ENCODE measurements at places on chromosomes 1 and 21.

GRCh38 chr1:182249201-182249676 lies 142.4 kb downstream of the GLUL start:
- peak; percentile 47 for DNase-seq

GRCh38 chr1:17060306-17060749 lies 6.5 kb upstream of the SDHB start:
- DNase-seq, result no peak

DNA sequence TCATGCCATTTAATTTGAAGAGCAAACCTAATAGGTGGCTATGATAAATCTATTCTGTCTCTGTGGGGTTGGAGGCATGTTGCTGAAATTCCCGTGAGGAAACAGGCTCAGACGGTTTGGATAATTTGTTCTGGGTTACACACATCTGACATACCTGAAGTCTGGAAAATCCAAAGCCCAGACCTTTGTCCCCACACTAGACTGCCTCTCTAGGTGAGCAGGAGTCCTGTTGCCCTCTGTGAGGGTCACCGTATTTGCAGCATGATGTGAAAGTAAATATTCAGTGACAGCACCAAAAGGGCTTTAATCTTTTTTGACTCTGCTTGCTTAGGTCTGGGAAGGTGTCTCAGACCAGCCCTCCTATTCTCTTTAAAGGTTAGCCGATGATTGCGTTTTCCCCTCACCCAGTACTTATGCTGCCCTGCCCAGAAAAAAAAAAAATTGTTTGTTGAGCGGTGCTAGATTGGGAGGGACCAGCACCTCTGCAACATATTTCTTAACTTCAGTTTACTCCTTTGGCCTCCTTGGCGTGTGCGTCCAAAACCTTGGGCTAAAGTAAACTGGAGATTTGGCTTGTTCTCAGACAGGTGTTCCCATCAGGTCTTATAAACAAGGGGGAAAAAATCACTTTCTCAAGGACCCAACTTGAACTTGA lies 67.0 kb downstream of the CACHD1 start:
- no peak for DNase-seq

GRCh38 chr1:54970901-54971300 lies 9.5 kb upstream of the TMEM61 start:
- DNase-seq, result no peak

DNA sequence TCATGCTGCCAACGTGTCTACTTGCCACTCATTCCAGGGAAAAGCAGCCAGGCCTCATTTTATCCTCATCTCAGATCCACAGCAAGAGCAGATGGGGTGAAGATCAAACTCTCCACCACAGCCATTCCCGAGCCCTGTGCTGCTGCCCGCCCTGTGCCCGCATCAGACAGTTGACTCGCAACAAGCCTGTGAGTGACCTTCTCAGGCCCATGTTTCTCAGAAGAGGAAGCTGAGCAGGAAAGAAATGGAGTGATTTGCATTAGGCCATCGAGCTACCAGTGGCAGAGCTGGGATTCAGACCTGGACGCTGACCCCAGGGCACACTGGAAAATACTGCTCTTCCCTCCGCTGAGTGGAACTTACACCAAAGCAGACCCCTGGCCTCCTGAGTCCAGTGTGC lies 1.2 kb downstream of the CNR2 start:
- DNase-seq, result no peak

GRCh38 chr1:105793536-105794146 lies 1262.8 kb upstream of the PRMT6 start:
- DNase-seq, result no peak

DNA sequence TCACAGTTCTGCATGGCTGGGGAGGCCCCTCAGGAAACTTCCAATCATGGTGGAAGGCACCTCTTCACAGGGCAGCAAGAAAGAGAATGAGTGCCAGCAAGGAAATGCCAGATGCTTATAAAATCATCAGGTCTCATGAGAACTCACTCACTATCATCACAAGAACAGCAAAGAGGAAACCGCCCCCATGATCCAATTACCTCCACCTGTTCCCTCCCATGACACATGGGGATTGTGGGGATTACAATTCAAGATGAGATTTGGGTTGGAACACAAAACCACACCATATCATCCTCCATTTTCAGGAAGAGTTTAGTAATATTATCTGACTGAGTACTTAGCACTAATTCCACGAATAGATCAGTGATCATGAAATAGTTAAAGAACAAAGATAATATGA lies 244.2 kb downstream of the LMO4 start:
- DNase-seq, result no peak

DNA sequence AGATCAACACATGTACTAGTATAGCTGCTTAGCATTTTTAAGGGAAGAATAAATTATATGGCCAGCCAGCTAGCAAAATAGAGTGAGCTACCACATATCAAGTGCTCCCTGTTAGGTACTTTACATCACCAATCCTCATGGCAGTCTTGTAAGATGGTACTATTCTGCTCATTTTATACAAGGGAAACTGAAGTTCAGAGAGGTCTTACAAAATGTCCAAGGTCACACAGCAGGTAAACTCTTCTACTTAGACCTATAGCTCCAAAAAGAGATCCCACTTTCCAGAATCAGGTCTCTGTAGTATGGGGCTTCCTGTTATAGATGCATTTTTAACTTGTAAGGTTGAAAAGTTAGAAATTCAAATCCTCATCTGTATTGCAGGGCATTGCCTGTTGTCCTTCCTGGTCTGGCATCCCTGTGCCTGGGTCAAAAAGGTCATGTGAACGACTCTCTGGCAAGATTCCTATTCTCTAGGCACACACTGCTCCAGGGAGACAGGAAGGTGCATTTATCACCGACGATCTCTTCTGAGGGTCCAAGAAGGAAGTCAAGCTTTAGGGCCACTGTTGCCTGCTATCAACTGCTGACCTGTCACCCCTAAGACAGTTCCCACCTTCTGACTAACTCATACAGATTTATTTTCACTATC lies 41.1 kb downstream of the TRIT1 start:
- DNase-seq, result no peak

DNA sequence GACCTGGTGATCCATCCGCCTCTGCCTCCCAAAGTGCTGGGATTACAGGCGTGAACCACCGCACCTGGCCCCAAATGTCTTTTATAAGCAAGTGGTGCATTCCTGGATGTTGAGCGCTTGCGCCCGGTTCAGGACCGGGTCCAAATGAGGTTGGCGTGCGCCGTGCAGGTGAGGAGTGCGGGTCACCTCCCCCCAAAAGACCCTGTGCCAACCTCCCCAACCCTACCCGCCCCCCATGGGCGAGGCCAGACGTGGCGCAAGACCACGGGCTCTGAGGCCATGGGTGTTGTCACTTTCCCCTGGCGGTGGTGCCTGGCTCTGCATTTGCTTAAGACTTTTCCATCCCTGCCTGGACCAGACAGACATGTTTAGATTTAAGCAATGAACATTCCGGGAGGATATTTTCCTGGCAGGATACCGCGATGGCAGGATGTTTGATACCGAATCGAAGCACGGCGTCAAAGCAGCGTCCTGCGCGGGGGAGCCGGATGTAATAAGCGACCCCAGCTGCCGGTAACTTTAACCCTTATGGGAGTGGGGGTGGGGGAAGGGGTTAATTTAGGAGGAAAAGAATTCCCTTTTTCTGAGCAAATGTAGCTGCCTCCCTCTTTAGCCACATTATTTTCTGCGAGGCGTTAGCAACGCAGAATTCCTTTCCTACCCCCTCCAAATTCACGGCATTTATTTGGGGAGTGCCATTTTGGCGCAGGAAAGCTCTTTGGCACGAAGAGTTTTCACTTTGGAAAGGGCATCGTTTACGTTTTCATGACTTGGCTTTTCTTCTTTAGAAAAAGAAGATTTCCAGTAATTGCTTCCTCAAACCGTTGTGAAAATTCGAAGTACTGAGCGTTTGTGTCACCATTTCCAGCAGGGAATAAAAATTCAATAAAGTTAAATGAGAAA lies 27.8 kb upstream of the RNF187 start:
- peak; percentile 56 for DNase-seq

DNA sequence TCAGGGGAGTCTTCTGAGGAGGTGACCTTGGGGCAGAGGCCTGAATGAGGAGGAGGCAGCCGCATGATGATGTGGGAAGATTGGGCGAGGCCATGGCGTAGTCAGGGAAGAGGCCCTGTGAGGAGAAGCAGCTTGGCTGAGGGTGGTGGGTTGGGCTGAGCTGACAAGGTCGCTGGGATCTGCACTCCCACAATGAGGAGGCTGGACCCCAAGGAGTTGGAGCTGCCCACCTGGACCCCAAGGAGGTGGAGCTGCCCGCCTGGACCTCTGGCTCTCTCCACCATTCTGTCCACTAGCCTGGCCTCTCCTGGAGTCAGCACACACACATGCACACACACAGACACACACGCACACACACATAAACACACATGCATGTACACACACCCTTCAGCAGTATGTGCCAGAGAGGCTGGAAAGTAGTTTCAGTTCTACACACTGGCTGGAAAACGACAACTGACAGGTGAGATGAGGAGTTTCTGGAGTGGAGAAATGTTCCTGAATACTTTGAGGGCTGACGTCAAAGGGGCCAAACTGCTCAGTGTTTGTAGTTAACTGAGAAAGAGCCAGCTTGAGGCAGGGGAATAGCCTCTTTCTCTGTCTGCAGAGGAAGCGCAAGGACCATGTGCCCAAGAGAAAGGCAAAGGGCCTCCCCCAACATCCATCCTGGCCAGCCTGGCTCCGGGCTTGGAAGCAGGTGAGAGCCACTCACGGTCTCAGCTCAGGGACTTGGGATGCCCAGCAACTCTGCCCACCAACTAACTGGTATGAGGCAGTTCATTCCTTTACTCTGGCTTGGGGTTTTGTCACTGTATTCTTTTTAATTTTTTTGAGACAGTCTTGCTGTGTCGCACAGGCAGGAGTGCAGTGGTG lies 7.1 kb downstream of the SMPDL3B start:
- DNase-seq, result no peak

DNA sequence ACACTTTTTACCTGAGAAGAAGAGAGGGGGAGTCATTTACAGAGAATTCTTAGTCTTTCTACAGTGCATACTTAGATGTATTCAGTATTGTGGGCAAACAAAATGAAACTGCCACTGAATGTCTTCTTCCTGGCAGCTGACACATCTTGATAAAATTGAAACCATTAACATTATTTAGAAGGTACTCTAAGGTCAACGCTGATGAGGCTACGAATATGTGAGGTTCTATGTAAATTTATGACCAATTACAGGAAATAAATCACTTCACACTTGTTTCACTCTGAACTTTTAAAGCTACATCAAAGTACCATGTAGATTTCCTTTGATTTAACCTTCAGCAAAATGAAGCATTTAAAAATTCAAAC lies 51.3 kb upstream of the GFI1 start:
- DNase-seq, result no peak

- DNase-seq, result no peak
Observed at GRCh38 chr1:4004635-4005430, 104.8 kb upstream of the C1orf174 start.

- DNase-seq, result peak; percentile 52
Observed at GRCh38 chr1:67307251-67308060, at the start of gene IL12RB2. TSS of gene IL12RB2 (plus strand) at chr1:67307873. CDS start at chr1:67320369, 12,496 bp downstream.

DNA sequence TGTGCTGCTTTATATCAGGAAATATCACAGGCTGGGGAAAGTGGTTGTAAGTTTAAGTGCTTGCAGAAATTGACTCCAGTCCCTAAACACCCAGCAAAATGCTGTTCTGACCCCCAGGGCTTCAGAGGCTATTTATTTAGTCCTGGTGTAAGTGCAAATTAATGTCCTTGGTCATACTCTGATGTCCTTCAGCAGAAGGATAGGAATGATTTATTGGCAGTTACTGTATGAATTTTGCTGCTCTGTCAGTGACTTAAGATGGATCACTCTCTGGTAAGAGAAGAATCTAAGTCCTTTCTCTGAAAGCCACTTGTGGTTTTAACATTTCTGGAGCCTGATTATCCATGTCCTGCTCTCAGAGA lies 21.9 kb downstream of the FAM20B start:
- DNase-seq, result no peak

- no peak for DNase-seq
Observed at GRCh38 chr1:29779146-29779545, 542.8 kb downstream of the PTPRU start.

DNA sequence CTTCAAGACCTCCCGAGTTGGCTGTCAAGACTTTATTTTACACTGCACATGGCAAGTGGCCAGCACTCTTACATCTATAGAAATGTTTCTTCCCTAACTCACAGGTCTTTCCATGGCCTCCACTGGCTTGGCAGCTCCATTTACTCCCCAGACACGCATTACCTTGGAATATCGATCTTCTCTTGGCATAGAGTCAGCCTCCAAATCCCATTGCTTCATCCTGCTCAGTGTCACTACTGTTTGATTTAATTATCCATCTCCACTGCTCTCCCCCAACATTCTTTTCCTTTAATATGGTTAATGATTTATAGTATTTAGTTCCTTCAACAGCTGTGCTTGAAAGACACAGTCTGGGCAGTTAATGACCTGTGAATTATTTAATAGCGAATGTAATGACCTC lies 241.2 kb upstream of the MAP1LC3C start:
- DNase-seq, result no peak

GRCh38 chr1:39819091-39819812 lies 30.6 kb upstream of the BMP8B start:
- DNase-seq, result no peak

DNA sequence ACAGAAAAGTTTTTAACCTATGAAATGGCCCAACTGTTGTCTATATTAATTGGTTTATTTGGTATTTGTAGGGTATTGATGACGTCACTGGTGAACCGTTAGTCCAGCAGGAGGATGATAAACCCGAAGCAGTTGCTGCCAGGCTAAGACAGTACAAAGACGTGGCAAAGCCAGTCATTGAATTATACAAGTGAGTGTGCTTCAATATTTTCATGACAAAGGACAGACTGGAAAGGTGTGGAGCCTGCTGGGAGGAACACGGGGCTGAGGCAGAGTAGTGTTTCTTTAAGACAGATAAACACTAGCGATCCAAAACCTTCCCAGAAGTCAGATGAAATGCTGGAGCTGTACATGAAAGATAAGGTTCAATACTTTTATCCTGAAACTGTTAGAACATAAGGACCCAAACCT lies 76.7 kb downstream of the AK4 start:
- DNase-seq, result no peak

- no peak for DNase-seq
Observed at GRCh38 chr1:184558691-184559090, 171.9 kb downstream of the C1orf21 start.

GRCh38 chr1:24374891-24375786 lies 38.4 kb downstream of the STPG1 start:
- no peak for DNase-seq

- DNase-seq, result peak; percentile 63
Observed at GRCh38 chr1:2311184-2312032, 79.9 kb downstream of the MORN1 start.

DNA sequence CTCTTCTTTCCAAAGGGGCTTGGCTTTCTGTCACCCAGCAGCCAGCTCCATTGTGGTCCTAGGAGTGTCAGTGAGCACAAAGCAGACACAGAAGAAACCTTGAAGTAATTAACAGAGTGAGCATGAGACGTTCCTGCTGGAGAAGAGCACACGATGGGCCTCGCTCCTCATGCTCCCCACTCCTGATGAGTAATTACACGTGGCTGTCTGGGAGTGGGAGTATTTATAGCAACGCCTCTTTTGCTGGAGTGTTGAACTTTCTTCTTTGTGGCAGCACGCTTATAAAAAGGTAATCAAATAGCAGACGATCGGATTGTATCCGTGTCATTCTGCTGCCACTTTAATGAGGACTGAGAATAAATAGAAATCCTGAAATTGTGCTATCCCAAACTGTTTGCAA lies 185.8 kb downstream of the CAMTA1 start:
- no peak for DNase-seq

- no peak for DNase-seq
Observed at GRCh38 chr1:85568660-85569059, 11.9 kb upstream of the CCN1 start.

Measured in activated T-cell treated with anti-CD3 and anti-CD28 coated beads for 48 hours (primary cell).